Activated CD4-positive, alpha-beta T cell treated with anti-CD3 and anti-CD28 coated beads, Interleukin-2, Interleukin-6, amounts not matched to agents 100 ng/mL and 50 ng/mL, durations not matched to agents 16 hours and 8 hours (primary cell): ENCODE measurements at places on chromosomes 5 and 9.

GRCh38 chr5:87499478-87500410, 87.0 kb upstream of the CCNH start:
- DNase-seq: no peak

DNA sequence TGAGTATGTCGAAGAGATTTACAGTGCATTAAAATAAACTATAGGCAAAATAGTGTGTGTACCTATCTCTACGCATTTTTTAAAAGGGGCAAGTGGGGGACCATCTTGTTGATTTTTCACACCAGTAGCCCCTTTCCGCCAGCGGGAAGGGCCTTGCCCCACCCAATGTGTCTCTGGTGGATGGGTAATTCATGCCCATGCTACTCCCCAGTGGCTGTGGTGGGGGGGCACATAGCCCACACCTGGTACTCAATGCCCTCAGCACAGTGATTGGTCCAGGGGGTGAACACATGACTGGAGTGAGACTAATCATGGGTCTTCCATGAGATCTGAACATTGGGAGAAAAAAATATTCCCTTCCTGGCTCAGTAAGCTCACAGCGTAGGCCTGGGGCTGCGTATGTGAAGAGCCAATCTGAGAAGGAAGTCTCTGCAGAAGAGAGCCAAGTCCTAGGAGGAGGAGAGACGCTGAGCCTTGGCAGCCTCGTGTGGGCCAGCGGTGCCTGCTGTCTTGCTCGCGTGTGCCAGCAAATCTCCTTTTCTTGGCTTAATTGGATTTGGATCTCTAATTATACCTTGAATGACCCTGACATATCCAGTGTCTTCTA, 103.4 kb downstream of the ADAMTS2 start:
- DNase-seq: no peak

DNA sequence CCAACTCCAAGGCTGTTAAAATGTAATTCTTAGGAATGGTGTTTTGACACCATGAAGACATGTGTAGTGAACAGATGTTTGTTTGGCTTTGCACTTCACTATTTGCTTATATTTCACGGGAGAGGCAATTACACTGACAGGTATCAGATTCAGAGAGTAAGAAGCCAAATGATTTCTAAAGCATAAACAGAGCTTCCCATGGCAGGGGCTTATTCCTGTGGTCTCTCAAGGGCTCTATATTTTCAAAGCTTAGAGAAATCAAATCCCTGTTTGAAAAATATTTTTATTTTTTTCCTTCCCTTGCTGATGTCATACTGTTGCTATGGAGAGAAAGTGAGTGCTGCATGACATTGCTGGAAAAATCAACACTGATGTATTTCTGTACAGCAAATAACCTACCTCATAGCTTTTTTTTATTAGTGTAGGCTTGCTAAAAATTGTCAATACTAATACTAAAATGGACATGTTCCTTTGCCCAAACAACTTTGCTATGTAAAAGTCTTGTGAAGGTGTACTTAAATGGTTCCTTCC, 161.4 kb downstream of the GIN1 start:
- no peak for DNase-seq

DNA sequence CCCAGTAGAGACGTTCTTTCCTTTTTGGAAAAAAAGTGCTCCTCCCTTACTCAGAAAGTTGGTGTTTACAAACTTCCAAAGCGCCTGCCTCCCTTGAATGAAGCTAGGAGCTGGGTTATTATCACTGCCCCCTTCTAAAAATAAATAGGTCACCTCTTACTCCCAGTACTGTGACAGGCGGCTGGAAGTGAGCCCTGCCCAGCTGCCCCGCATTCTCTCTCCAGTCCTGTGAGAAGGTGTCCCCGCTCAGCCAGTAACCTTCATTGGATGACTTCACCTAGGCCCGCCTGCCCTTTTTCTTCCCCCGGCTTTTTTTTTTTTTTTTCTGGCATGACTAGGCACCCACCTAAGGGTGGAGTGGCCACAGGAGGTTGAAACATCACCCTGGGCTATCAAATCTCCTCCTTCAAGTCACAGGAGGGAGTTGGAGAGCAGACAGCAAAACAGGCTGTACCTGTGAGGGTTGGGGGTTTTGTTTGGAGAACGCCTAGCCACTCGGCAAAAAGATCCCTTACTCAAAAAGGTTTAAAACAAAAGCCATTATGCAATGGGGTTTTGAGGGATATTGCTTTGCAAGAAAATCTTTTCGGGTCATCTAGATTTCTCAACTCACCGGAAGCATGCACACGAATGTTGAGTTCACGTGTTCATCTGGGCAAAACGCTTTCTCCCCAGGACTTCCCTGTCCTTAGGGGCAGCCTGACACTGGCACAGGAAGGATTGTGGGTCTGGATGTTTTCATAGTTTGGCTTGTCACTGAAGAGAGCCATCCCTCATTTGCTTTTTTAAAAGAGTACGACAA, 43.3 kb upstream of the ZNF622 start:
- no peak for DNase-seq

GRCh38 chr9:18618862-18619261, 144.9 kb downstream of the ADAMTSL1 start:
- no peak for DNase-seq

DNA sequence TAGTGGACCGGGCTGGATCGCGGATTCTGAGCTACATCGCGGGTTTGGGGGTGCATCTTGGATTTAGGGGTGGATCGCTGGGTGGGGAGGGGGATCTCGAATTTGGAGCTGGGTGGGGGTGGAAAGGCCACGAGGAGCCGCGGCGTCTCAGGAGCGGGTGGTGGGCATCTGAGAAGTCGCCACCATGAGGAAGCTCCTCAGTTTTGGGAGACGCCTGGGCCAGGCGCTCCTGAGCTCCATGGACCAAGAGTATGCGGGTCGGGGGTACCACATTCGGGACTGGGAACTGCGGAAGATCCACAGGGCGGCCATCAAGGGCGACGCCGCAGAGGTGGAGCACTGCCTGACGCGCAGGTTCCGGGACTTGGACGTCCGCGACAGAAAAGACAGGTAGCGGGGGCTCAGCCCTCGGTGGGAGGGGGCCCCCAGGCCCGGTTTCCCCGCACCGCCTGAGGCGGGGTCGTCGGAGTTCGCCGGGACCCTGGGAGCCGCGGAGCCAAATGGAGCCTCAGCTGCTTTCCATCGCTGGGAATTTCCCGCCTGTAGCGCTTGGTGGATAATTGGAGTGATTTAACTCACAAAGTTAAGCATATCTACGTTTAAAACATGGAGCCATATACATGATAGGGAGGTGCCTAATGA, 376 bp downstream of the ANKRD18B start:
- peak; percentile 18 for DNase-seq

- no peak for DNase-seq
Measured at GRCh38 chr5:122775550-122776542, 966 bp downstream of the SNX2 start.

DNA sequence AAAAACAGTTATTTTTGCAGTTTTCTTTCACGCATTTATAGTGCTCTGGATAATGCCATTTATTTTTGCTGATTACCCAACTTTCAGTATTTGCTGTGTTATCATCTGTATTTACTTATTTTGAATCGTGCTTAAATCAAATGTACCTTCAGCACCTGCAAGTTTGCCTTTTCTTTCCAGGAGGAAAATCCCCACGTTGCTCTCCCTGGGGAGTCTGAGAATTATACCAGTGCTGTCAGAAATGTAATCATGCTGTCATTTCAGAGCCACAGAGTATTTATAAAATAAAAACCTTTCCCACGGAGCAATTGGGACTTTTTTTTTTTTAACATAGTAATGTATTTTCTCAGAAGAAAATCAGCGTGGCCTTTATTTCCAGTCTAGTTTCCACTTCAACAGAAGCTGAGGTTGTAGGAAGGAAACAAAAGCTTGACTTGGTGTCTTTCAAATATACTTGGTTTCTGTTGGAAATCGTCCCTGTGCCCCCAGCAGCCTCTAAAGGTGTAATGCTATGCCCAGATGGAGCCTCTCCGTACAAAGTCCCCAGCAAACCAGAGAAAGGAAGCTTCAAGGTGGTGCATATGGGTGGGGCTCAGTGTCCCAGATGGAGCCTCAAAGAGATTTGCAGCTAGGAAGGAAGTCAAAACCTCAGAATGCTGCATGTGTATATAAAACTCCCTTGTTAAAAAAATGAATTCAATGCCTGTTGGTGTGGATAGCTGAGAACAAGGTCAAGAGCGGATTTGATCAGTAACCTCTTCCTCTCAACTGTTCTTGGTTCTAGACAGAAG, 2.1 kb downstream of the GPR150 start:
- DNase-seq: peak; percentile 10

GRCh38 chr5:127068493-127069214, 4.6 kb downstream of the C5orf63 start:
- no peak for DNase-seq

DNA sequence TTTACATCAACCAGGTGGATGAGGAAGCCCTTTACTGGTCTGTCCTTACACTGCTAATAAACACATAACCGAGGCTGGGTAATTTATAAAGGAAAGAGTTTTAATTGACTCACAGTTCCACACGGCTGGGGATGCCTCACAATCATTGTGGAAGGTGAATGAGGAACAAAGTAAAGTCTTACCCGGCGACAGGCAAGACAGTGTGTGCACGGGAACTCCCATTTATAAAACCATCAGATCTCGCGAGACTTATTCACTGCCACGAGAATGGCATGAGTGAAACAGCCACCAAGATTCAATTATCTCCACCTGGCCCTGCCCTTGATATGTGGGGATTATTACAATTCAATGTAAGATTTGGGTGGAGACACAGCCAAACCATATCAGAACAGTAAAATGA, 67.3 kb upstream of the GRAMD2B start:
- DNase-seq: no peak

DNA sequence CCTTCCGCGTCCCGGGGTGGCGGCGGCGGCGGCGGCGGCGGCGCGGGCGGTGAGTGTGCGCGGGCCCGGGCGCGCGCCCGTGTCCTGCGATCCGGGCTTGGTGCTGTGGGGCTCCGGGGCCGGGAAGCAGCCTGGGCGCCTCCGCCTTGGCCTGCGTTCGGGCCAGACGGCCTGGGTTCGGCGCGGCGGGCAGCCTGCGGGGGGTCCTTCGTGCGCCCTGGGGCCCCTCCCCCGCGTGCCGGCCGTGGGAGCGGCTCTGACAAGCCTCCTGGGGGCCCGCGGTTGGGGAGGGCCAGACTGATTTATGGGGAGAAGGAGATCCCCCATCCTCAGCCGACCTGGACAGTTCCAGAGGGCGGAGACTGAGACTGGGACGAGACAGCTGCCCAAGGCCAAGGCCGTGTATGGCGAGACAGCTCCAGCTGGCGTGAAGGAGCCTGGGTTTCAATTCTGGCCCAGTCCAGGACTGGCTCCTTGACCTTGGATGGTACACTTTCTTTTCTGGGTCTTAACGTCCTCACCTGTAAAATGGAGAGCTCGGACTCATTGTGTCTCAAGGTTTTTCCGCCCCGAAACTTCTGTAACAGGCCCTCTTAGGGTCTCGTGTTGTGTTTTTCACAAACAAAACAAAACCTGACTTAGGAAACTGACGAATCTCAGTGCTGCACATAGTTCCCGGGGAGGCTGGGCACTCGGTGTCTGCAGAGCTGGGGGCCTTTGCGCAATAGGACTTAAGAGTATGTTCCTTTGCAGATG, 603 bp downstream of the TMEM268 start:
- DNase-seq: peak; percentile 57

GRCh38 chr5:151456321-151456940, 9.0 kb downstream of the SLC36A1 start:
- DNase-seq: no peak

- DNase-seq: no peak
Measured at GRCh38 chr5:10896016-10896415, 135.0 kb upstream of the DAP start.

DNA sequence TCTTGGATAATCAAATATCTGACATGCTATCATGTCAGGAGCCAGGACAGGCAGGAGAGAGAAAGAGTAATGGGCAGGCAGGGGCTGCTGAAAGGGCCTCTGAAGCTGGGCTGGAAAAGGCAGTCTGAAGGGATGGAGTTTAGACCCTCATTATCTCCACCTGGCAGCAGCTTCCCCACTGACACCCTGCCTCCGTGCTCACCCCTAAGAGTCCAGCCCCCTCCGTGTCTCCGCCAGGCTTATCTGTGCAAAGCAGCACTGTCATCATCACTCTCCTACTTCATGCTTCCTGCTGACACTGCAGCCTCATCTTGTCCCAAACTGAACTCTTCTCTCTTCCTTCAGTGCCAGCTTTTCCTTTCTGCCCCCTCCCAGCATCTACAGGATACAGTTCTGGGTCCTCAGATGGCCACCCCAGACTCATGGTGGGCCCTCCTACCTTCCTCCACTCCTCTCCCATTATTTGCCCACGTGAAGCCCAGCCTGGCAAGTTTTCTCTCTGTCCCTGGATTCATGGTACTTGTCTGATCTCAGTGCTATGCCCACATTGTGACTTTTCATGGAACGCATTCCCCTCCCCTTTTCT, 70.9 kb upstream of the KLF9 start:
- DNase-seq: no peak

GRCh38 chr9:98159301-98159700, 33.1 kb downstream of the CORO2A start:
- no peak for DNase-seq

DNA sequence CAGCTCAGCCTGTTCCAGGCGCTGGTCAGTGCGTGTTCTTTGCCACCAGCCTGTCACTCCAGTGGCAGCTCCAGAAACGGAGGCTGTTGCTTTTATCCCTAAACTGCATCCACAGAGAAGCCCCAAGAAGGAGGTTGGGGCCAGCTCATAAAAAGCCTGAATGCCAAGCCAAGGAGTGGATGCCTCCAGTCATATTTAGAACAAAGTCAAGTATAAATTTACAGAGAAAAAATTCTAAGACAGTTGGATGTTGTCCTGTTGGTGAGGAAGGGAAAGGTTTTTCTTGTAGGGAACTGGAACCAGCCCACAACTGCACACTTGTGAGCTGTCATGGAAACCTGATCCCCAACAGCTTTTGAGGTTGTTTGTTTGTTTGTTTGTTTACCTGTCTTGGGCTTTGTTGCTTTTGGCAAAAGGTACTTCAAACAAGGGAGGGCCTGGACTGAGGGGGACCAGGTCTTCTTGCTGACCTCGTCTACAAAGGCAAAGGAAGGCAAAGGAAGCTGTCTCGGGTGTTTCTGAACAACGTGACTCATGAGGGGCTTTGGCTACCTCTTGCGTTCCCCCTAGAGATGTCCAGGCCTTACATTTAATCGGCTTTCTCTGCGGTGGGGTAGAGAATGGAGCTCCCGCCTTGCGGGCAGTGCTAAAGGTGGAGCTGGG, 36.7 kb downstream of the OLFML2A start:
- no peak for DNase-seq
